ENCODE measurements at places on chromosomes 11 and 22.

DNA sequence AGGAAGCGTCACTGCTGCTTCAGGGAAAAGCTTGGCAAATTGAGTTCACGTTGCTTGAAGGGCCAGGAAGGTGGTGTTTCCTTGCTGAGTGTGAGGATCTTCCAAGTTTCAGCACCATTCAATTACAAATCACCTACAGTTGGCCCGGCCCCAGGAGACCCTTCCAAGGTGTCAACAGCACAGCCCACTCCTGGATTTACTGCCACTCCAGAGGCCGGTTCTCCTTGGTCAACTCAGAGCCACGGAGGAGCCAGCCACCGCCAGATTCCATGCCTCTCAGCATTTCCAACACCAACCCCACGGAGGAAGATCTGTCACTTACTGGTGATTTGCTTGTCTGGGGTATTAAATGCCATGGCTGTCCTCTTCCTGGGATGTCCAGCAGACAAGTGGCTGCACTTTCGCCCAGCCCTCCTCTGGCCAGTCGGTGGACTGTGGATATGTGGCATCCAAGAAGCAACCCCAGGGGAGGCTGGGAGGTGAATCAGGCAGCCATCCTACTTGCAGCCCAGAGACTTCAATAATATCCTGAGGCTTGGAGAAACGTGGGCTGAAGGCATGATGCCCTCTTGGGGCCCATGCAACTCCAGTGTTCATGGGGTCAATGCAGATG is 74.1 kb upstream of the SHANK2 start:
- no peak for DNase-seq

GRCh38 chr22:27057717-27058116 is 400.3 kb downstream of the MIAT start:
- no peak for DNase-seq

DNA sequence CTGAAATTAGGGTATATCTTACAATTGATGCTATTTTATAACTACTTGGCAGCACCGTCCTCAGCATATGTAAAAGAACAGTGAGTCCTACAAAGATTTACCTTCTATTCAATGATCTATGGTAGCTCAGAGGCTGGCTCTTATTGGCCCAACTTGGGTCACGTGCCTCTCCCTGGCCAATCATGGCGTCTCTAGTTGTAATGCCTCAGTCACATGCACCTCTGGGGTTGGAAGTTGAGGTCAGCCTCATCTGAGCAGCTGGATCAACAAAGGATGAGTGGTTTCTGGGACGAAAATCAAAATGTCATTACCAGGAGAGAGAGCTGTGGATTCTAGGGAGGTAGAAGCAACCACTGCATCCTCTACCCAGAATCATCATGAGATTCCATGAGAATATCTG is 22.9 kb upstream of the ASPHD2 start:
- DNase-seq, result no peak

- DNase-seq, result no peak
Measured at GRCh38 chr22:20758688-20759087, 15.2 kb upstream of the SERPIND1 start.

GRCh38 chr11:133360860-133361688 is 171.2 kb downstream of the OPCML start:
- DNase-seq, result no peak

DNA sequence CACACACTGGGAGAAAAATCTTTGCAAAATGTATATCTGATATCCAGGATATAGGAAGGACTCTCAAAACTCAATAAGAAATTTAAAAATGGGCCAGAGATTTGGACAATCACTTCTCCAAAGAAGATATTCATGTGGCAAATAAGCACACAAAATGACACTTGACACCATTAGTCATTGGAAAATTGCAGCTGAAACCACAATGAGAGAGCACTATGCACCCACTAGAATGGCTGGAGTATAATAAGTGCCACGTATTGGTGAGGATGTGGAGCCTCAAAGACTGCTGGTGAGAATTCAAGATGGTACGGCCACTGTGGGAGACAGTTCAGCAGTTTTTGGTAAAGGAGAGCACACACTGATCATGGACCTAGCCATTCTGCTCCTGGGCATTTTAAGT is 12.8 kb upstream of the OSBPL5 start:
- DNase-seq, result no peak

- no peak for DNase-seq
Measured at GRCh38 chr11:111554532-111554931, 14.0 kb downstream of the LAYN start.
